Activated CD8-positive, alpha-beta memory T cell treated with anti-CD3 and anti-CD28 coated beads for 1 hour (primary cell): ENCODE measurements at places on chromosomes 16 and 17.
A peak's percentile ranks its signal among the peaks of the same experiment; 100 is the strongest.

DNA sequence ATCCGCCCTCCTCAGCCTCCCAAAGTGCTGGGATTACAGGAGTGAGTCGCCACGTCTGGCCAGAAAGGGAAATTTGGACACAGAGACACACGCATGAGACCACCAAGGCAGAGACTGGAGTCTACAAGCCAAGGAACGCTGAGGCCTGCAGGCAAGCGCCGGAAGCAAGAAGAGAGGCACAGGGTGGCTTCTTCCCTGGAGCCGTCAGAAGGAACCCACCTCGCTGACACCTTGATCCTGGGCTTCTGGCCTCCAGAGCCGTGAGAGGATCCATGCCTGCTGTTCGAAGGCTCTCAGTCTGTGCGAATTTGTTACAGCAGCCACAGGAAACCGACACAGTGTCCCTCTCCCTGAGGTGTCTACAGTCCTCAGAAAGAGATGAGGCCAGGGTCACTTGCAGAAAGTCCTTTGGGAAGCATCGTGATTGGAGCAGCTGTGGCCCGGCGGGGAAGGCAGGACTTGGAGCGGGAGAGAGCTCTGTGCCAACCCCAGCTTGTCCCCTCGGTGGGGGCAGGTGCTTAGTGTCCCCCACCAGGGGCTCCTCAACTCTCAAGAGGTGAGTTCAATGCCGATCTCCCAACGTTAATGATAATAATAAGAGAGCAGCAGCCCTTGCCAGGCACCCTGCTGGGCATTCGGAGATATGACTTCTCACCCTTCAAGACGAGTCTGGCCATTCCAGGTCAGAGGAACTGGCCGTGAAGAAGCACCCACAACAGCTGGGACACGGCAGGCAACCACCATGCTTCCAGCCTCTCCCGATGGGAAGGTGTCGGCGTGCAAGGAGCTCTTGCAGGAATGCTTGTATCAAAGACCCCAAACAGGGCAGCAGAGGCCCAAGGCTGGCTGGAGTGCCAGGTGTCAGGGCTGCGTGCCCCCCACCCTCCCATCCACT is 68.4 kb upstream of the TNRC6C start:
- DNase-seq = no peak

DNA sequence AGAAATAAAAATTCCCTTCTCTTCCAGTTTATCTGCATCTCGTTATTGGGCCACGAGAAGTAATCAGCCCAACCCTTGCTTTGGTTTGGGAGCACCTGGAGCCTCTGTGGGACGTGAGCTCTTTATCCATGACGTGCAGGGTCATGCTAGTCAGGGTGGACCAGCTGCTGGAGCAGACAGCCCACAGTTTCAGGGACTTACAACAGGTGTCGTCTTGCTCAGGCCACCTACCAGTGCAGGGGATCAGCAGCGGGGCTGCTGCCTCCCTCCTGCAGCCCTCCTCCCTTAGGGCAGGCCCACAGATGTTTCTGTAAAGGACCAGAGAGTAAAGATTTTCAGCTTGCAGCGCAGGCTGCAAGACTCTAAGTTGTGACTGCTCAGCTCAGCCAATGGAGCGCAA is 16.9 kb downstream of the ADAD2 start:
- DNase-seq = no peak

- no peak for DNase-seq
These were observed 45.6 kb downstream of the RMI2 start for GRCh38 chr16:11390573-11391495.

GRCh38 chr16:83915081-83915480 is 16.2 kb downstream of the MLYCD start:
- DNase-seq = no peak

GRCh38 chr17:43410557-43411368 is 12.0 kb downstream of the ARL4D start:
- DNase-seq = no peak

- no peak for DNase-seq
These were observed 366.4 kb upstream of the DYNLRB2 start for GRCh38 chr16:80174416-80174815.

- no peak for DNase-seq
These were observed 1.9 kb upstream of the RBFOX1 start for GRCh38 chr16:7330709-7331108.

GRCh38 chr17:47096343-47096742 is 92.8 kb downstream of the CDC27 start:
- no peak for DNase-seq

DNA sequence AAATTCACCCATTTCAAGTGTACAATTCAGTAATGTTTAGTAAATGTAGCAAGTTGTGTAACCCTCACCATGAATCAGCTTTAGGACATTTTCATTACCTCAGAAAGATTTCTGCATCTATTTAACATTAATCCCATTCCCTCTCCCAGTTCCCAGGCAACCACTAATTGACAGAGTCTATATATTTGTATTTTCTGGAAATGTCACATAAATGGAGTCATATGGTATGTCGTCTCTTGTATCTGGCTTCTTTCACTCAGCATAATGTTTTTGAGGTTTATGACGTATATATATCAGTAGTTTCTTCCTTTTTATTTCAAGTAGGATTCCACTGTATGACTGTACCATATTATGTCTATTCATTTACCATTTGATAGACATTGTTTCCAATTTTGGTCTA is 199.8 kb downstream of the CYB561 start:
- no peak for DNase-seq

GRCh38 chr17:55407641-55408566 is 13.7 kb downstream of the MMD start:
- no peak for DNase-seq

- DNase-seq = no peak
These were observed 8.6 kb downstream of the HIC1 start for GRCh38 chr17:2063261-2064146.

DNA sequence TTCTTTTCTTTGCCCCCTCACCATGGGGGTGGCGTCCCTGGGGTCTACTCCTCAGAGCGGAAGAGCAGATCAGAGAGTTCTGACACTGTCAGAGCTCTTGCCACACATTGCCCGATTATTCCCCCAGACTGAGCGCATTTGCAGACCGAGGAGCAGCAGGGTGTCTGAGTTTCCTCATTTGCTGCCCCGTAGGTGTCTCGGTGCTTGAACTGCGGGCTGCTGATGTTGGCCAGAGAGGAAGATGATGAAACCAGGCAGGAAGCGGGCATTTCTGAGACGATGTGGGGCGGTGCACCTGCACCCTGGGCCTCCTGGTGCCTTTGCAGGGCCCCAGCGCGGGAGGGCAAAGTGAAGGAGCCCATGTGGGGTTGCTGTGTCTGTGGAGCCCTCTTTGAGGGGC is 55.2 kb downstream of the ARSG start:
- peak; percentile 31 for DNase-seq

- peak; percentile 43 for DNase-seq
These were observed 18.8 kb downstream of the NCBP3 start for GRCh38 chr17:3827124-3827773.

DNA sequence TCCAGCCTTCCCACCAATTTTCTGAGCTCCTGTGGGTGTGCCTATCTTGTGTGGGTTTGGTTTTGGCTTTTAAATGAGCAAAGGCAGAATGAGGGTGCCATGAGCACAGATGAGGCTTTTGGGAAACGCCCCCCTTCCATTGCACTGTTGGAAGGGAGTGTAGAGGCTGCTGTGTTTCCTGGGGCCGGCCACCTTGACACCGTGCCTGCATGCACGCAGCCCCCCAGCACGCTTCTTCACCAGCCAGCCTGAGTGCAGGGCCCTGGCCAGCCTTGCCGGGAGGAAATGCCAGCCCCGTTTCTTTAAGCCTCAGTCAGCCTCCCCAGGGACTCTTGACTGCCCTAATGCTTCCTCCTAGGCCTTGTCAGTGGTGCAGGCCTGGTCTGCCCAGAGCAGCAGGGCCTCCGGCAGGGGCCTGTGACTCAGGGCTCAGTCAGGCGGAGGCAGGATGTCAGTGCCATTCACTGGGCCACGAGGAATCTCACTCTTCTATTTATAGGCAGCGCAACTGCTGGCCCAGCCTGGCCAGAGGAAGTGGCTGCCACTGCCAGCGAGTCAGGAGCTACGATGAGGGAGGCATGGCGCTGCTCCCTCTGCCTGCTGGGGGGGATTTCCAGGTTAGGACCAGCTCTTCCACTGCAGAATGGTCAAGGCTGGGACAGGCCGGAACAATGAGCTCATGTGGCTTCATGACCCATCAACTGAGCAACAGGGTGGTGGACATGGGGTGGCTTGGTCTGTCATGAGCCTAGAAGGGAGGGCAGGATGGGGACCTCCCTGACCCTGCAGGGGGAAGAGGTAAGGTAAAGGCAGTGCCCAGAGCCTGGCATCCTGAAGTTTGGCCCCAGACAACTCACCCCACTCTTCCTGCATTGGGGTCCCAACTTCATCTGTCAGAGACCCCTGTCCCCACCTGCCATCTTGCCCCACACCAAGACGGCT is 205.2 kb downstream of the RAB11FIP4 start:
- DNase-seq = no peak

DNA sequence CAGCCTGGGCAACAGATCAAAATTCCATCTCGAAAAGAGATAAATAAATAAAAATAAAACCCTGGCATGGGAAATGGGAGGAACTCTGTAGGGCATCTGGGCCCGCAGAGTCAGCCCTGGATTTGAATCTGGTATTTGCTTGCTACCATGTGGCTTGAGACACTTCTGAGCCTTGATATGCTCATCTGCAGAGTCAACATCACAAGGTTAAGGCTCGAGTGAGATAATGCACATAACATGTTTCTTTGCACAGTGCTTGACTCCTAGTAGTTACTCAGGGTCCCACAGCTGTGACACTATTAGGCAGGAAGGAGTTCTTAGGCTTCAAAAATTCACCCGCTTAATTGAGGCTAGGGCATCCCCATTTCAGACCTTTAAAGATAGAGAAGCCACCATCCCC is 21.3 kb downstream of the CDK5RAP3 start:
- no peak for DNase-seq

GRCh38 chr17:63682441-63682840 is 17.5 kb downstream of the LIMD2 start:
- DNase-seq = no peak

DNA sequence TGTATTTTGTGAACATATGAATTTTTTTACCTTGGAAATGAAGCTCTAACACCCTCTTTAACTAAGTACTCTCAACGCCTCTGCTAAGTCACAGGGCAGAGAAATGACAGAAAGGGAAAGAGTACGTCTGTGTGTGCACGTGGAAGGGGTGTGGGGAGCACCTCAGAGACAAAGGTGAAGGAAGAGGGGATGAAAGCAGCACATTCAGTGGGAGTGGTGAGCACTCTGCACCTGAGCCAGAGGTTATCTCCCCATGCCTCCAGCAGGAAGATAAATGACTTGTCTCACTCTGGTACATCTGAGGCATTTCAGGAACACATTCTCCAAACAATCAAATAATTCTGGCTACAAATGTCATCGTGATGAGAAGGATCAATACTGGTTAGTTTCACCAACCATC is 15.0 kb downstream of the GNA13 start:
- no peak for DNase-seq

- no peak for DNase-seq
These were observed 182.4 kb downstream of the DNAH9 start for GRCh38 chr17:11780621-11781020.

- no peak for DNase-seq
These were observed 4.9 kb downstream of the POLG2 start for GRCh38 chr17:64491994-64492393.

- no peak for DNase-seq
These were observed 183.6 kb downstream of the IRF8 start for GRCh38 chr16:86082418-86083030.

GRCh38 chr17:83006515-83007455 is 72.6 kb upstream of the METRNL start:
- no peak for DNase-seq

GRCh38 chr17:28076144-28076543 is 33.7 kb downstream of the NLK start:
- no peak for DNase-seq

- no peak for DNase-seq
These were observed 1.1 kb downstream of the SLC16A3 start for GRCh38 chr17:82229698-82230608.

- no peak for DNase-seq
These were observed 53.0 kb downstream of the SF3B3 start for GRCh38 chr16:70576431-70577255.

DNA sequence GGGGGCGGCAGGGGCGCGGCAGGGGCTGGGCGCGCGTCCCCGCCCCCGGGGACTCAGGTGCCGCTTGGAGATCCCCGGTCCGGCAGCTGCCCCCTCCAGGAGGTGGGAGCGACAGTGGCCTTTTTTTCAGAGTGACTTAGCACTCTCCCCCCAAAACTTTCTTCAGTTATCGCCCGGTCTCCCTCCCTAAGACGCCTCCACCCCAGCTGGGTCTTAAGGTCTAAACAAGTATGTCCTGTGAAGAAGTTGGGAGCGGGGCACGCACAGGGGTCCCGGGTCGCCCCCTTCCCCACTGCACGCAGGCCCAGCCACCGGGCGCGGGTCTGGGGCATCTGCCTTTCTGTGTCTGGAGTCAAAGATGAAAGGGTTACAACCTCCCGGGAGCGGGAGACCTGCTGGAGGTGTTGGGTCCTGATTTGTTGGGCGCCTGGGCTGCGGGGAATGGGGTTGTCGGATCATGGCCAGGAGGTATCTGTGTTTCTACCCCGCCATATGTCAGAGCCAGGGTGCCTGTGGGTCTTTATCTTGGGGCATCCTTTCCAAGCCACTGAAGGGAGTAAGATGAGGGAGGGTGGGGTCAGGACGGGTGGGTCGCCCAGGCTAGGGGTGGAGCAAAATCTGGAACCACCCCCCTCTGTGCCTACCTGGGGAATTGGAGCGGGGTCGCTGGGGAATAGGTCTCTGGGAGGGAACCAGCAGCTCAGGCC is 757 bp downstream of the FMNL1 start:
- DNase-seq = no peak

DNA sequence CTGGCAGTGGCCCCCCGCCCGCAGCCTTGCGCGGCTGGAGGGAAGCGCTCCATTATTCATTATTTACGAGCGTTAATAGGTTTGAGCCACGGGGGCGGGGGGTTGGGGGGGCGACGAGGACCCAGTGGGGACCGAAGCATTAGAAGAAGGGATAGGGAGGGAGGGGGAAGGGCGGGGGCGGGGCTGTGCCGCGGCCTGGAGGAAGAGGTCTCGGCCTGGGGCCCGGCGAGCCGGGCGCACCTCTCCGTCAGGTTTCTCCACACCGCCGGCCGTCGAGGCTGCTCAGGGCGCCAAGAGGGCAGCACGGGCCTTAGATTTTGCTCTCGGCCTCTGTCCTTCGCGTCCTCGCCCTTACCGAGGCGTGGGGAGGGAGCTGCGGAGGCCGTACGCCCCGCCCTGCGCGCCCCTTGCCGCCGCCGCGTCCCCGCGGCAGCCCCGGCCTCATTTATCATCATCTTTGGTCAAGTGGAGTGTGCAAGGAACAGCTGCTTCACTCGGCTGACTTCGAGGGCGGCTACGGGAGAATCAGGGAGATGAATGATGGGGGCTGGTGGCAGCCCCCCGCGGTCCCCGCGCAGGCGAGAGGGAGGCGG is 54.2 kb downstream of the SREBF1 start:
- DNase-seq = no peak

GRCh38 chr16:1859650-1860049 is 12.3 kb downstream of the MEIOB start:
- no peak for DNase-seq
